ENCODE measurements at places on chromosomes 2 and 18. TPM values are rescaled to one million over a fixed set of nuclear protein-coding genes. Genes with fewer than 3 reads are reported as not detected.

The HTR2B gene
- 0.22 TPM for polyA plus RNA-seq

GRCh38 chr18:22026889-22027288 is 142.5 kb upstream of the GATA6 start:
- no peak for DNase-seq

- no peak for DNase-seq
These were observed 52.8 kb downstream of the GALNT1 start for GRCh38 chr18:35634323-35634722.

The ATOH8 gene
- polyA plus RNA-seq: 20.0 TPM

- no peak for DNase-seq
These were observed 269.2 kb downstream of the LRATD1 start for GRCh38 chr2:14901737-14902136.
